Stimulated activated CD4-positive, alpha-beta T cell treated with anti-CD3 and anti-CD28 coated beads, Interleukin-1b, Interleukin-23, amount 100 ng/mL, for 1 hour (primary cell): ENCODE measurements at places on chromosomes 12 and 14.

DNA sequence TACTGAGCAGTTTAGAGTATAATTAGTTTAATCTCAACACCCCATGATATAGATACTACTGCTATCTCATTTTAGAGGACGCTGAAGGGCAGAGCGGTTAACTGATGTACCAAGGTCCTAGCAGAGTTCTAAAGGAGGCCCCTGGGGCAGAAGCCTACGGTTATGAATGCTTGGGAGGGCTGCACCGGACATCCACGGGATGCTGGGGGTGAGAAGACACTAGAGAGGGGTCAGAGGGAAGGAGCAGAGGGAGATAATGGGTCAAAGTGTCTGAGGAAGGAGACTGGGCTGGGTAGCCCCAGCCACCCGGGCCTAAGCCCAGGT, 1.6 kb upstream of the ACTR6 start:
- no peak for DNase-seq

DNA sequence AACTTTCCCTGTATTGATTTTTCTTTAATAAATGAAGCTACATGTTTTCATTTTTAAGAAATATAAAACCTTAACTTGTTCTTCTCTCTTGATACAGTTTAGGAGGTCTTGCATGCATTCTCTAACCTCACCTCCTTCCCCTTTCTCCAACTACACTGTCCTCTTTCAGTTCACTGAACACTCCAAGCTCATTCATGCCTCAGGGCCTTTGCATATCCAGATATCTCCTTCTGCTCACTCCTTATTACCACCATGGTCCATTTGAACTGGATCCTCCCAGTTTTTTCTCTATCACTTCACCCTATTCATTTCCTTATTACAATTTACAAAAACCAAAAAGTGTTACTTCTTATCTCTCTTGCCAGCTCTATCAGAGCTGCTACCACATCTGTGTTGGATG, 242.9 kb upstream of the PLEKHG7 start:
- no peak for DNase-seq

DNA sequence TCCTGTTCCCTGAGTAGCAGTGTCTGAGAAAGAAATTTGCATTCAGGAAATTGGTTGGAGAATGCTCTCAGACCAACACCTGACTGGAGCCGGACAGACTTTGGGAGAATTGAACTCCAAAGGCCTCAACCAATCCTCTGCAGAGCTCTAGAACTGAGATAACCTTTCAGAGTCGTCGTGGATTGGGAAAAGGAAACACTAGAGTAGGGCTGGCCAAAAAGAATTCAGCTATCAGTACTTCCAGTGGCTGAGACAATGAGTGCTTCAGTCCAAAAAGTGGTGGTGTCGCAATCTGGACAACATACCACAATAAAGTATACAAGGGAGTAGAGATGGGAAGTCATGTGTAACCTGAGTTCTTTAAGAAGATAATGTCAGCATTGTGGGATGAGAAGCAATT, 377.1 kb downstream of the SLC16A7 start:
- no peak for DNase-seq

- DNase-seq: no peak
Measured at GRCh38 chr14:75230140-75230792, 48.4 kb upstream of the FOS start.

- no peak for DNase-seq
Measured at GRCh38 chr12:94427501-94428381, 31.9 kb downstream of the CEP83 start.
